ENCODE measurements at places on chromosomes 1 and 21.

GRCh38 chr1:24996983-24997893, 67.2 kb upstream of the RUNX3 start:
- no peak for DNase-seq

DNA sequence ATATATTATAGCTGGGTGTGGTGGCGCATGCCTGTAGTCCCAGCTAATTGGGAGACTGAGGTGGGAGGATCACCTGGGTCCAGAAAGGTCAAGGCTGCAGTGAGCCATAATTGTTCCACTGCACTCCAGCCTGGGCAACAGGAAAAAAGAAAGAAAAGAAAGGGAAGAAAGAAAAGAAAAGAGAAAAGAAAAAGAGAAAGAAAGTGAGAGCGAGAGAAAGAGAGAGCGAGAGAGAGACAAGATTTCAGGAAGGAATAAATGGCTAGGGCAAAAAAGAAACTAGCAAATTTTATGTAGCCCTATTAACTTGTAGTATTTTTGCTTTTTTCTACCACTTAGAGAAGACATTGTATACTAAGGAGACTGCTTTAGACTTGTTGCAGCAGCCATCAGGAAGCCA, 6.2 kb downstream of the NRAS start:
- no peak for DNase-seq

DNA sequence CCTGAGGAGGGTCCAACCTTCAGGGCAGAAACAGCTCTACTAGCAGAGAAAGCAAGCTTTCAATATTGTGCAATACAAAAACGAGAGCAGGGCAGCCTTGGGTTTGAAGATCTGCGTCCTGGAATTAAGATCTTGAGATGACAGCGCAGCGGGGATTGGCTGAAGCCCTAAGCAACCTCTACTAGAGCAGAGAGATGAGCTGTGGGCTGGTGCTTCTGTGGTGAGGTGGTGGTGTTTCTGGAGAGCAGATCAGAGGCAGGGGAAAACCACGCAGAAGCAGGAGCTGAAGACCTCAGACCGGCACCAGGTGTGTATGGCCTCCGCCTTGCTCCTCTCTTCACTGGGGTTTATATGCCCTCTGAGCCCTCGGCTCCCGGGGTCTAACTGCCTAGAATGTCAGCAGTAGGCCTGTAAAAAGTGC, 12.5 kb downstream of the TRAF3IP3 start:
- DNase-seq: peak; percentile 87

DNA sequence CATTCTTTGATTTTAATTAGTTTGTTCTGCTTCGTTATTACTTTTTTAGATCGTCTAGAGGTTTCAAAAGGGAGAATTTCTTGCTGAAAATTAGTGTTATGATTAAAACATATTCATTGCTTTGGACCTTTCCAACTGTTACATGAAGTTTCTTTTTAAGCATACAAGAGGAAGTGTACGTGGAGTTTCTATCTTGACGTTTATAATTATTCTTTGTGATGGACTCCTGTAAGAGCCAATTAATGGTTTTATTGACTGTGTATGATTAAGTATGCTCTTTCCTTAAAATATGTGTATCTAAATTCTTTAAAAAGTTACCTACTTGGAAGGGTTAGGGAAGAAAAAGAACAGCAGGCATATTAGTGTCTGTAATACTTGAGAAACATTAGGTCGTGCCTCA, 37.8 kb downstream of the SPEN start:
- DNase-seq: no peak

GRCh38 chr1:45953934-45954847, 150.8 kb downstream of the MAST2 start:
- DNase-seq: no peak

DNA sequence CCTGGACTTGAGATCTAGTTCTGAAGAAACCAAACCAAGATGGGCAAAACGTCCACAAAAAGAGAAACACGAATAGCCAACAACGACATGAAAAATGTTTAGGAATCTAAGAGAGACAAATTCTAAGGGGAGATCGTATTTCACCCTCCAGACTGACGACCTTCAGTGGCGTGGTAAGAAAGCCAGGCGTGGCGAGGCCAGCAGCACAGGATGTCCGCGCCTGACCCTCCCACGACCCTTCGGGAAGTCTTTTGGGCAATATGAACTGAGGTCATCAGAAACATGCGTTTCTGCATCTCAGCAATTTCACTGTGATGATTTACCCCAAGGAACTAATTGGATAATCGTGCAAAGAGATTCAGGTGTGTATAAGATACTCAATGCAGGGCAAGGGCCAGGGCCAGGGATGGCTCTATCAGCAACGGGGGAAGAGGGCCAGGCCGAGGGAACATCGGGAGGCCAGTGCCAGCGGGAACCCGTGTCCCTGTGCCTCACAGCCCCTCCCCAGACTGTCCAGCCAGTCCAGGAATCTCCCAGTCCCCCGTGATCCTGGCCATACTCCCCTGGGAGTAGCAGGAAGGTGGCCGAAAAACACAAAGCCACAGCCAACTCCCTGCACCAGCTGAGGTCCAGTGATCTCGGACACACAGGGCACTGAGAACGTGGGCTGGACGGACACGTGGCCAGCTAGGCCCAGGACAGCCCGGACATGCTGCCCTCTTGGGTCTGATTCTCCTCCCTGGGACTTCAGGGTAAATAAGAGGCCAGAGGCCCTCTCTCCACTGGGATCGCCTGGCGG, 53.6 kb upstream of the ADARB1 start:
- DNase-seq: no peak

GRCh38 chr1:226349801-226350518, 41.0 kb upstream of the LIN9 start:
- DNase-seq: no peak

DNA sequence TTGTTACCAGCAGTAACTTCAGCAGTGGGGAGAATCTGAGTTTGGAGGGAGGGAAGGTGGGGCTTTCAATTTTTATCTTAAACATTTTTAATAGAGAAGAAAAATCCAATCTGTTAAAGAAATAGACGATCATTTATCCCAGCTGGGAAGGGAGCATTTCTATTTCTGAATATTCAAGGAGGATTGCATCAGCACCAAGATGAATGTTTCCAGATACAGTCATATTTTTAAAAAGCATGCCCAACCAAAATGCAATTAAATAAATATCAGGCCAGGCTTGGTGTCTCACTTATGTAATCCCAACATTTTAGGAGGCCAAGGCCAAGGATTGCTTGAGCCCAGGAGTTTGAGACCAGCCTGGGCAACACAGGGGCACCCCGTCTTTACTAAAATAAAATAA, 1.7 kb upstream of the ATP1A4 start:
- DNase-seq: no peak

DNA sequence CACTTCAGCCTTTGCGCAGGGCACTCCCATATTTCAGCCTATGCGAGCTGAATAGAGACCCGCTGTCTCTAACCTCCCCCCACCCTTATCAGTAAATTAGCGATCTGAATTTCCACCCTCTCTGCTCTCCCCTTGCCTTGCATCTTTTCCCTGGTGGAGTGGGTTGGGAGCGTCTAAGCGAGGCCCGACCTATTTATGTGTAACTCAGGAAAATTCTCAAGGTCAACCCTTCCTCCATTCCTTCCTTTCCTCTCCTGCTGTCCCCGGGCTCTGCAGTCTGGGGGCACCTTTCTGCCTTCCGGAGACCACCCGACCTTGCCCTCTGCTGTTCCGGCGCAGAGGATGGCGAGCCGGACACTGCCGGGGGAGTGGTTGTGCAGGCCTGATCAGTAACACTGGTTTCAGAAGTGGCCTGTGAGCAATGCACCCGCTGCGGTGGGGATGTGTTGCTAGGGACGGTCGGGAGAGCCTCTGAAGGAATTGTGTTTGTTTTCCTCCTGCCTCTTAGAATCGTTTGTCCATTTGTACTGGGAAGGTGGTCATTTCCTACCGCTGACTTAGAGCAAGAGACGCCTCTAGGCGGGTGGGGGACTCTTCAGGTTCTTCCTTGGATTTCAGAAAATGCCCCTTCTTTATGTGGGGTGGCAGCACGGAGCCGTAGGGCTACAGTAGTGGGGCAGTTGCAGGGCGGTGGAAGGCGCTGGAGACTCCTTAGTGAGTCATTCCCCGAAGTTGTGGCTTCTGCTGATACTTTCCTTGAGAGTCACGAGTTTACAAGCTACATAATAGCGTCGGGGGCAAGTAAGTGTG, 513 bp downstream of the MGST3 start:
- peak; percentile 12 for DNase-seq

DNA sequence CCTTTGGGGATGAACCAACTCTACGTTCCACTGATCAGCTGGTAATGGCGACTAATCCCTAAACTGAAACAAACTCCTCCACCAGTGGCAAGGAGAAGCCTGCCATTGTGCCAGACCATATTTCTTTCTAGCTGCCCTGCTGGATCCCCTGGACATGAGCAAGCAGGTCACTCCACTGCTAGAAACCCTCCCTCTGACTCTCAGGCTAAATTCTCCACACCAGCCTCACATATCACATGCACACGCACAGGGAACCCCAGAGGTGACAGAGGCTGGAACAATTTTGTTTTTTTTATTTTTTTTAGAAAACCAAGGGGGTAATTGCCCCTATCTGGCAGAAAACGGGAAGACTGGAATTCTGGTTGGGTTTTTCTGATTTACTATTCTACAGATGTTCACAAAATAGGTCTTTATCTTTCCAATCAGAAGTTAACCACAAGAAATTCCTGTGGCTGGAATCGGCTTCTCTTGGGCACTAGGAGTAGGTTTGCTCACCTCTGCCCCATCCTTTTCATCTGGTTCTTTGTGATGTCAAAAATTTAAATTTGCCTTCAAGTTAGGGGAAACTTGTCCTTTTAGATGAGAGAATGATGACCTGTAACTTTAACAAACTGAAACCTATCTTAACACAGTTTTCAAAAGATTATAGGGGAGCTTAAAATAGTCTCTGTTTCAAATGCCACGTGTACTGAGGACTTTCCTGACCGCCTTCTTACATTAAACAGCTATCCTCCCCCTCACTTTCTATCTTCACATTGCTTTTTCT, 258.1 kb downstream of the SDCCAG8 start:
- DNase-seq: no peak

- no peak for DNase-seq
Observed at GRCh38 chr1:202069662-202070061, 53.1 kb upstream of the GPR37L1 start.

DNA sequence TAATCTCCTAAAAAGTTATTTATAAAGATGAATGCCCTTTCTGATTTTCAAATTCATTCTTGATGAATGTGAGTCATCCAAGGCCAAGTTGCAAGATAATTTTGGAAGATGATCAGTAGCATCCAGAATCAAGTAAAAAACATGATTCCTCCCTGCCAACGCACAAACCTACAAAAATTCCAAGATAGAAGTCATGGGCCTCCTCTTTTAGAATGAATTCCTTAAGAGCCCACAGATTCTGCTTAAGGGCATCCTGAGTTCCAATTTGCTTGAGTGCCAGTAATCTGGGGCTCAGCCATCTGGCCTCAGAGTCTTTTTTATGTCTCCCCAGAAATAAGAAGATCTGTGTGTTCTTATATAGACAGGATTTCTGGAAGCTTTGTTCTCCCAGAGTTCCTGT, 23.2 kb upstream of the SPATA6 start:
- DNase-seq: no peak

DNA sequence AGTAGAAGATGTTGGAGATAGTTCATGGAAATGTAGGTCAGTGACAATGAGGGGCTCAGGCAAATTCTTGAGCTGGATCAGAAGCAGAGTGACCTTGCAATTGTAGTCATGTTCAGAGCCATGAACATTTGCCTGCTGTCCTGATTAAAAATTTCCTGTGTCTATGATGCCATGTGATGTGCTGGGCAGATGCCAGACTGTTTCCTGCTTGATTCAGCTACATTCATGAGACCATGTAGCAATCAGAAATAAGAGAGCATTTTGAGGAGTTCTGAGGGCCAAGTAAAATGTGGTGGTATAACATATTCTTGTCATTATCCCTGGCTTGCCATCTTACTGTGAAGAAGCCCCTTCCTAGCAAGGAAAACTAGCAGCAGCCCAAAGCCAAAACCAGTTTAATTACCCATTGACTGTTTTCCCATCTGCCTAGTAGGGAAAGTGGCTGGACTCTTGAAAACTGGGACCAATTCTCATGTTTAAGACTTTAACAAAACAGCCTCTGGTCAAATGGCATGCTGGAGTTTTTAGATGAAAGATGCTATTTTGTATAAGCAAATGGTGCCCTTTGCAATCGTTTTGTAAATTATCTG, 118.3 kb downstream of the NOS1AP start:
- DNase-seq: no peak

- DNase-seq: no peak
Observed at GRCh38 chr1:40808002-40808401, 24.4 kb downstream of the KCNQ4 start.

DNA sequence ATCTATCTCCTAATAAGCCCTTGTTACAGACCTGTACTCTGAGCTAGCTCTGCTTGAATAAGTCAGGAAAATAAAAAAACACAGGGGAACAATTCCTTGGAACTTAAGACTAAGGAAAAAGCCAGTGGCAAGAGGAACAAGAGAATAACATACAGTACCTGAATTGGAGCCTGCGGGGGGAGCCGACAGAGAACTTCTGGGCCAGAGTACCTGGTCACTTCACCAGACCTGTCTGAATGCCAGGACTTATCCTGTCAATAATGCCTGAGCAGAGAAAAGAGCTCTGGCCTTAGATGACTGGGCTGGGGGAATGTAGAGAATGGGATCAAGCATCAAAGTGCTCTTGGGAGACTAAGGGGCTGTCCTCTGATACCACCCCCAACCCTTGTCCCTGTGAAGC, 15.1 kb downstream of the PEA15 start:
- DNase-seq: no peak

Data from central memory CD4-positive, alpha-beta T cell (primary cell).